NCI-H510A treated with DMSO at 0.1 percent for 48 hours (cell line): ENCODE measurements at places on chromosomes 2 and 18.

DNA sequence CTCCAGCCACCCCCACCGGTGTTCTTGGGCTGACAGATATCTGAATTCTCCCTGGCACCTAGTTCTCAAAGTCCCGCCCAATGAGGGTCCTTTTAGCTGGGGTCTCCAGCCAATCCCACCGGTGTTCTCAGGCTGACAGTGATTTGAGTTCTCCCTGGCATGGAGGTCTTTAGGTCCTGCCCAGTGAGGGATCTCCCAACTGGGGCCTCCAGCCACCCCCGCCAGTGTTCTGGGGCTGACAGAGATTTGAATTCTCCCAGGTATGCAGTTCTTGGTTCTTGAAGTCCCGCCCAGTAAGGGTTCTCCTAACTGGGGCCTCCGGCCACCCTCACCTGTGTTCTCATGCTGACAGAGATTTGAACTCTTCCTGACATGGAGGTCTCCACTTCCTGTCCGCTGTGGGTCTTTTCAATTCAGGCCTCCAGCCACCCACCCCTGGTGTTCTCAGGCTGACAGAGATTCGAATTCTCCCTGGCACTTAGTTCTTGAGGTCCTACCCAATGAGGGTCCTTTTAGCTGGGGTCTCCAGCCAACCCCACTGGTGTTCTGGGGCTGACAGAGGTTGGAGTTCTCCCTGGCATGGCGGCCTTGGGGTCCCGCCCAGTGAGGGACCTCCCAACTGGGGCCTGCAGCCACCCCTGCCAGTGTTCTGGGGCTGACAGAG, 154.6 kb downstream of the ANKRD36 start:
- no peak for DNase-seq

DNA sequence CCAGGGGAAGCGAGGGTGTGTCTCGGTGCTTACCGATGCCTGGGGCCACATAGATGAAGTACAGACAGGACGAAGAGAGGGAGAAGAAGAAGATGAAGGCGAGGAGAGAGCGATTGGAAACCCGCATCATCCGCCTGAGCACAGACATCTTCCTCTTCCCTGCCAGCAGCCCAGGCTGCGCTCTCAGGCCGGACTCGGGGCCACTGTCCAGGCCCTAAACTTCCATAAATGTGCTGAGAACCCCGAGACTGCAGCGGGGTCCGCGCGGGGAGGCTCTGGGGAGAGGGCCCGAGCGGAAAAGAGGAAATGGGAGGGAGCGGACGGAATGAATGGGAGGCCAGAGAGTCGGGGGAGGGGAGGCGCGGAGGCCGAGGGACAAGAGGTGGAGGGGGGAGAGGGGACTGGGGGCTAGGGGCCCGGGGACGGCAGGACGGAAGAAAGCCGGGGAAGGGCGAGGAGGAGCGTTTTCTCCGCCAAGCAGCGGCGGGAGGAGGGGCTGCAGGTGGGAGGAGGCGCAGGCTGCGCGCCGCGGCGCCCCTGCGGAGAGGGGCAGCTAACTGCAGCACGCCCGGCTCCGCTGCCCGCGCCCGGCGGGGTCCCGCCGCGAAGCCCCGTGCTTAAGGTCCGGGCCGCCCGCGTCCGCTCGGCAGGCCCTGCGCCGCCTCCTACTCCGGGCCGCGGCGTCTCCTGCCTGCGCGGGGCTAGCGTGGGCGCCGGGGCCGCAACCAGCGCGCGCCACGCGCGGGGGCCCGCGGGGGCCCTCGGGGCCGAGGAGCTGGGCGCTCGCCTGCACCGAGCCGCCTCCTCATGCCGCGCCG, at the start of gene B4GALT6:
B4GALT6 (minus strand) TSS at position 303 of the 818 bp plus-strand sequence; CDS start at position 148, 155 bp downstream.
- DNase-seq, result peak; percentile 74

GRCh38 chr2:226619707-226620106, 179.9 kb downstream of the IRS1 start:
- no peak for DNase-seq

- DNase-seq, result no peak
Measured at GRCh38 chr2:137321566-137321965, 556.2 kb downstream of the THSD7B start.

- DNase-seq, result peak; percentile 80
Measured at GRCh38 chr2:215920244-215921100, 92.9 kb downstream of the MREG start.

DNA sequence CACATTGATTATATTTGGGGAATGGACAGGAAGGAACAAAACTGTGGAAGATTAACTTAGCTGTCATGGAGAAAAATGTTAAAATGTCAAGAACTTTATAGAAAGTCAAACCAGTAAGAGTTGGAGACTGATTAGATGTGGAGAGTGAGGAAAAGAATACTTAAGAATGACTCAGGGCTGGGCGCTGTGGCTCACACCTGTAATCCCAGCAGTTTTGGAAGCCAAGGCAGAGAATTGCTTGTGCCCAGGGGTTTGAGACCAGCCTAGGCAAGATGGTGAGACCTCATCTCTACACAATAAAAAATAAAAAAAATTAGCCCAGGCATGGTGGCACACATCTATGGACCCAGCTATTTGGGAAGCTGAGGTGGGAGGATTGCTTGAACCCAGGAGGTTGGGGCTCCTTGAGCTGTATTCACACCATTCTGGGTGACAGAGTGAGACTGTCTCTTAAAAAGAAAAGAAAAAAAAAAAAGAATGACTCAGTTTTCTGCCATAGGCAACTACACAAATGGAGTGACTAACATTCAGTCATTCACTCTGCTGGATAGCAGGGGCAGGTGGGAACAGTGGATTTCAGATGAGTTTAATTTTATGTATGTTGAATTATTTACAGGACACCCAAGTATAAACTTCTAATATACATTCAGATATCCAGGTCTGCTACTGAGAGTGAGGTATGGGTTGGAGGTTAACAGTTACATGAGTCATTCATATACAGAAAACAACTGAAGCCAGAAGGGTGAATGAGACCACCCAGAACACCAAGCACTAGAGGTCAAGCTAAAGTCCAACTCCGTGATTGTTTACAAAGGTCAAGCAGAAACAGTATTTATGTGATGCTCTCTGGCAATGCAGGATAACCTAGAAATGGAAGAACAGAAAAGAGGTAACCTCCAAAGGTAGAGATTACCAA, 33.9 kb downstream of the ORC2 start:
- DNase-seq, result no peak

DNA sequence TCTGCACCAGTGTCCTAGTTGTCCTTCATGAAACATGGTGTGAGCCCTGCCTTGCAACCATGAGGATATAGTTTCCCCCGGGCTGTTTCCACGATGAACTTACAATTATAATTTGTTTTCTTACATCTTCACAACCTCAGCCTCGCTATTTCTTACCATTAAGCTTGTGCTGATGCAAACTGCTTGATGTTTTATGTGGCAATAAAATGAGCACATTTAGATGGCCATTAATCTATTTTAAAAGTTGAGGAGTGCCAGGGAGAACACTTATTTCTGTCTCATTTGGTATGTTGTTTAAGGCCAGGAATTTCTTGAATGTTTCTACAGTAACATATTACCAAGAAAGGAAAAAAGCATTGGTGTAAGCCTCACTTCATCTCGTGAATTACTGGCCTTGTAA, 214.5 kb upstream of the SLC8A1 start:
- DNase-seq, result no peak

- DNase-seq, result no peak
Measured at GRCh38 chr18:23068011-23068410, 67.3 kb upstream of the CABLES1 start.

- no peak for DNase-seq
Measured at GRCh38 chr2:3142961-3143571, 234.6 kb downstream of the EIPR1 start.

DNA sequence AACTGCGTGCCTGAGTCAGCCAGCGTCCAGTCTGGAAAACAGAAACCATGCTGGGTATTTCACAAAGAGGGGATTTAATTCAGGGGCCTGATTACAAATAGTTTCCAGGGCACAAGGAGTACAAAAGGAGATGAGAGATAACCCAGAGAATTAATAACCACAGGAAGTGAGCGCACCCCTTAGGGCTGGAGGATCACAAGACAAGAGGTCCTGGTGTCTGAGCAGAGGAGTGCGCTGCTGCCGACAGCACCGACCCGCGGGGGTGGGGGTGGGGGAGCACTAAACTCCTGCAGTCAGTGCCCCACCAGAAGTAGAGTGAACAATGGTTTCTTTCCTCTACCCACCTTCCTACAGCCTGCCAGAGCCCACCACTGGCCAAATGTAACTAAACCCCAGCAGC, 20.8 kb upstream of the MAL start:
- DNase-seq, result no peak

DNA sequence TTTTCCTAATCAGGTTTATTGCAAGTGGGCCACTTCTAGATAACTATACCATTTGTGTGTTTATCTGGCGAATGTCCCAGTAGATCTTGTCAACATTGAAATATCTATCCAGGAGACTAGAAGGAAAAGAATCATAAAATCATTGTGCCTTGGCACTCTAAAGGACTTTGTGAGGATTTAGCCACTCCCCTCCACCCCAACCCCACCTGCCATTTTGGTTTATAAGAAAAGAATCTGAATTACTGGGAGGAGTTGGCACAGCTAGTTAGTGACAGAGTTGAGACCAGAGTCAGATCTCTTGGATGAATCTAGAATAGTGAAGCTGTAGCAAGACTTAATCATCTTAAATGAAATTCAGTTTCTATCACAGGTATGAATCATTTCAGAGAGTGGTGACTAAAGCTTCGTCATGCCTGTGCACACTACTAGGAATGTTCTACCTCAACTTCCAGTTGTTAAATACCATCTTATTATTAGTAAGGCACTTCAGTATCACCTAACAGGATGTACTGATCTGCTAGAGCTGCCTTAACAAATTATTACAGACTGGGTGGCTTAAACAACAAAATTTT, 212.7 kb upstream of the SLC14A2 start:
- no peak for DNase-seq

DNA sequence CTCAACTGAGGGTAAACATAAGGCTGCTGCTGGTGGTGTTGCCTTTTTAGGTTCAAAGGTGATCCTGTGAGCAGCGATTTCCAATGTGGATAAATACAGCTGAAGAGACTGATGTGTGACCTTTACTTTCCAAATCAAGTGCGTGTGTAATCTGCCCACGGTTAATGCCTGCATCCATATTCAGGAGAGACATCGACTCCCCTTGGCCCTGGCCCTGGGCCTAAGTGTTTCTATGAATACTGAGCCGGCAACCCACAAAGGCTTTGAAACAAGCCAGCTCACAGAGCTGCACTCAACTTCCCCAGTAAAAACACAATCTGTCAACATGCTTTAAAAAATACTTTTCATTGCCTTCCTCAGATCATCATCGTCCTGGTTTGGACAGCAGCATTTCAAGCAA, 1026.6 kb downstream of the TMEM182 start:
- DNase-seq, result no peak

DNA sequence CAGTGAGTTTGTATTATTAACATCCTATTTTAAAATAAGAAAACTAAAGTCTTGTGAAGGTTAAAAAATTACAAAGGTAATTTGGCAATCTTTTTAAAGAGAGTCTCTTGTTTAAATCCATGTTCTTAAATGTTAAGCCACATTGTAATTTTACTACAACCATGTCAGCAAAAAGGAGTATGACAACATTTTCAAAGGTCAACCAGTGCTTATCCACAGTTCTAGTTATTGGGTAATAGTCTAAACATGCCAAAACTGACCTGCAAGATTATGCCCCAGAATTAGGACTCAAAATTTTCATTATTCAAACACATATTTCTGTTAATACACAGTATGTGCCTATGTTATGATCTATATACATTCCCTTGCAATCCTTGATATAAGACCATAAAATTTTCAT, 1312.6 kb upstream of the CHAC2 start:
- no peak for DNase-seq

GRCh38 chr2:126855606-126856005, 43.1 kb upstream of the TEX51 start:
- DNase-seq, result no peak

DNA sequence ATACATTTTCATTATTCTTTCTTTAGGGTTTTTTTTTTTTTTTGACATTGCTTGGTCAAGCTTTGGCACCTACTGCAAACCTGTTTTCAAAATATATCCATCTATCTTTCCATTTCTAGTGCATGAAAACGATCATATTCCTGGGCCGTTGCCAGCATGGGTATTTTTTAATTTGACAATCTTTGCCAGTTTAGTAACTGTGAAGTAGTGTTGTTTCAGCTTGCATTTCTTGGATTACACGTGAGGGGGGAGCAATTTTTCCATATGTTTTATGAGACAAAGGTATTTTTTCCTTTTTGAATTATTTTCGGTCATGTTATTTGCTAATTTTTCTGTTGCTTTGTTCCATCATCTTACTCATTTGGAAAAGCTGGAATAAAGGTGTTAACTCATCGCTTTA, 40.9 kb downstream of the TSHZ1 start:
- DNase-seq, result no peak

- no peak for DNase-seq
Measured at GRCh38 chr18:31776093-31776492, 15.4 kb upstream of the SLC25A52 start.

GRCh38 chr2:181685150-181685688, 4.9 kb upstream of the NEUROD1 start:
- DNase-seq, result no peak

DNA sequence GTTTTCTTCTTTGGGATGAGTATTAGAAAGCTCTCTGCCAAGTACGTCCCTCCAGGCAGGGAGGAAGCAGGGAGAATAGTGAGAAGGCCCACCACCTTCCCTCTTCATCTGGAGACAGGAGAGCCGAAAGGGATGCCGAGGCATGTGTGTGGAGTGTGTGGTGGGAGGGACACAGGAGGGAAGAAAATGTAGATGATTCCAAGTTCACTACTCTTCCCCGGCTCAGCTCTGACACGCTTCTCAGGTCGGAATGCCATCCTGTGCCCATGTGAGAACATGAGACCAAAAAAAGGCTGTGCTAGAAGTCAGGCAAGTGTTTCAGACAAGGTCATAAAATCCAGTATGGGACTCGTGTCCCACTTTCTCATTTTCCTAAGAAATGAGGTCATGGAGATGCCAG, 47.4 kb downstream of the GYPC start:
- DNase-seq, result no peak

DNA sequence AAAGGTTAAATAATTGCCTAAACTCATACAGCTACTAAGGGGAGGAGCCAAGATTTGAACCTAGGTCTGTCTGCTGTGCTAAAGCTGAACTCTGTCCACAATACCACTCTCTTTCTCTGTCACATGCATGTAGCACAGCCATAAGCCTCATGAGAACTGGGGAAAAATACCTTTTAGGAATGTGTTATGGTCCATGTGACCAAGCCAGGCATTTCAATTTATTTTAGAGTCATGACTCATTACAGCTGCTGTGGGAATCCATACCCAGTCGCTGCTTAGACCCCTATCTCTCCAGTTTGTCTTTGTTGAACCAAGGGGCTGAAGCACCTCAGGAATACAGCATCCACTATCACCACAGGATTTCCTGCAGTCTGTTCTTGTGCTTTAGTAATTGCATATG, 200.0 kb upstream of the SIX3 start:
- no peak for DNase-seq

GRCh38 chr2:235566931-235567495, 73.2 kb downstream of the AGAP1 start:
- no peak for DNase-seq

DNA sequence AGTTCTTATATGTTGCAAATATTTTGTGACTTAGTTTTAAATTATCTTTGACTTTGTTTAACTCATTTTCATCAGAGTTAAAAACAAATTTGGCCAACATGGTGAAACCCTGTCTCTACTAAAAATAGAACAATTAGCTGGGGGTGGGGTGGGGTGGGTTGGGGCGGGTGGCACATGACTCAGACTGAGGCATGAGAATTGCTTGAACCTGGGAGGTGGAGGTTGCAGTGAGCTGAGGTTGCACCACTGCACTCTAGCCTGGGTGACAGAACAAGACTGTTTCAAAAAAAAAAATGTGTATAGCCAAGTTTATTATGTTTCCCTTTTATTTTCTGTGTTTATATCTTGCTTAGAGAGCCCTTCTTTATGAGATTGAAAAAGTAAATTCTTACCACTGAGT, 14.2 kb upstream of the LIPG start:
- no peak for DNase-seq

- peak; percentile 66 for DNase-seq
Measured at GRCh38 chr2:68925295-68925896, 27.3 kb downstream of the GKN2 start.
